ENCODE measurements at places on chromosomes 4 and X. TPM values are rescaled to one million over a fixed set of nuclear protein-coding genes. Genes with fewer than 3 reads are reported as not detected.

DNA sequence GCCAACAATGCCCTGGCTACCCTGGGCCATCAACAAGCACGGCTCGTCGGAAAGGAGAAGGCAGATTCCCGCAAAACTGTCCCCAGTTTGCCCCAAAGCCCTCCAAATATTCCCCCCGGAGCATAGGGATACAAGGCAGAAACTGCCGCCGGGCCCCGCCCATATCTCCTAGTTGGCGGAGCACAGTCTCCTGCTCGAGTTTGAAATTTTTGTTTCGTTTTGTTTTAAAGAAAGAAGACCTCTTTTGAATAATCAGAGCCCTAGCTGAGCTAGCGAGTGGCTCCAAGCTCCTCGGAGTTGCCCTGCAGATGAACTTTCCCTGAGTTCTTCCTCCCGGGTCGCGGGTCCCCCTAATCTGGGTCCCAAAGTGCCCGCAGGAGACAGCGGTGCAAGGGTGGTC lies 138.1 kb upstream of the ZIC3 start:
- peak overlapping the region; percentile 38 for H3K4me3 ChIP-seq
- peaks cover 6% of the 10 kb centered on the region for H3K4me1 ChIP-seq
- H3K36me3 ChIP-seq, result no peaks in the 10 kb centered on the region
- no peak overlapping the region for H3K27ac ChIP-seq
- H3K27me3 ChIP-seq, result peaks cover 48% of the 10 kb centered on the region

The USP17L20 gene
- not detected for total RNA-seq

The LRP2BP gene
- 1.9 TPM for total RNA-seq

GRCh38 chrX:119072744-119073143 lies at the start of gene CT47C1:
Gene CT47C1 (plus strand): TSS chrX:119072993. CDS start chrX:119073226, 233 bp downstream.
- no peaks in the 10 kb centered on the region for H3K4me1 ChIP-seq
- H3K27me3 ChIP-seq, result no peaks in the 10 kb centered on the region
- H3K36me3 ChIP-seq, result no peaks in the 10 kb centered on the region
- DNase-seq, result no peak
- no peak within 1 kb of the TSS for H3K4me3 ChIP-seq
- H3K27ac ChIP-seq, result no peak within 1 kb of the TSS

DNA sequence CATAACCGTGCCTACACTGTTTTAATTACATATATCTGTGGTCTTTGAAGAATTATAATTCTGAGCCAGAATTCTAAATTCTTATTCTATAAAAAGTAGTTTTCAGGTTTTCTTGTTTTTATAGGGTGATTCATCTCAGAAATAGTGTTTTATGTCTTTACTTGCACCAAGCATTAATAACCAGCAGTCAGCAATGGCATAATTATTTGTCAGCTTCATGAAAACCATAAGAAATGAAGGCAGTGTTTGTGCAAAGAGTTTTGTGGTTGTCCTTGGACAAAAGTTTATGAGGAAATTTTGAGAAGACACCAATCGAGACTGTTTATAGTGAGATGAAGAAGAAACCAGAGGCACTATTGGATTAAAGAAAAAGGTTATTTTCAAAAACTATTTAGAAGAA lies 37.2 kb downstream of the EDNRA start:
- H3K36me3 ChIP-seq, result no peaks in the 10 kb centered on the region
- no peak for DNase-seq
- no peaks in the 10 kb centered on the region for H3K27me3 ChIP-seq
- no peak overlapping the region for H3K4me3 ChIP-seq
- no peak overlapping the region for H3K27ac ChIP-seq

DNA sequence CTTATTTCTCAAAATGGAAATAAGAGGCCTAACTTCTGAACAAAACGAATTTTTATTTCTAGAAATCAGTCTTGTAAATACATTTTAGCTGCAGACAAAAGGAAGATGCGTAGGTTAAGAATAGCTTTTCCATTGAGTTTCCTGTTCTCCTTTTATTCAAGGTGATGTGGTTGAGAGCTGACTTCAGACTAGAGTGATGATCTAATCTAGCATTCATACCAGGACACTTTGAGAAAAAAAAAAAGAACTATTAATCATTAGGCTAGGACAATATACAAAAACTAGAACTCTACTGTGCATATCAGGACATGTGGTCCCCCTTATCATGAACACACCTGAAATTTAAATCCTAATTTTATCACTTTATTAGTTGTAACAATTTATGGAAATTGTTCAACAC lies 884.5 kb upstream of the EPHA5 start:
- no peaks in the 10 kb centered on the region for H3K36me3 ChIP-seq
- DNase-seq, result no peak
- no peak overlapping the region for H3K27ac ChIP-seq
- no peaks in the 10 kb centered on the region for H3K27me3 ChIP-seq
- H3K4me3 ChIP-seq, result no peak overlapping the region
- H3K4me1 ChIP-seq, result no peaks in the 10 kb centered on the region

The MAGEA2B gene
- not detected for total RNA-seq

DNA sequence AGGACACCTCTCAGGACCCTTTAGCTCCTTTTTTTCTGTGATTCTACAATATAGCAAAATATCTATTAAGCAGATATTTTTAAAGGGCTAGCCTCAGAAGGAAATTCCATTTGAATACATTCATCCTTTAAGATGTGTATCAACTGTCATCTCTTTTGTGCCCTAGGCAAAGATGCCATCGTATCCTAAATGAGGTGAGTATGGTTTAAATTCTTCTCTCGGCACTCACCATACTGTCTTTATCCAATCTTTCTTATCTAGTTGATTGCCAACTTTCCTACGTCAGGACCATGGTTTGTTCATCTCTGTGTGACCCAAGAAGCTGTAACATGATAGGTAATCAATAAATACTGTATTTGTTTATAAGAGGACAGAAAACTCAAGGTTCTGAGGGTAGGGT lies 176.0 kb downstream of the LDB2 start:
- DNase-seq, result no peak
- no peaks in the 10 kb centered on the region for H3K36me3 ChIP-seq
- no peaks in the 10 kb centered on the region for H3K27me3 ChIP-seq
- no peak overlapping the region for H3K4me3 ChIP-seq

- no peak for DNase-seq
- H3K27me3 ChIP-seq, result no peaks in the 10 kb centered on the region
- no peak overlapping the region for H3K27ac ChIP-seq
- no peak overlapping the region for H3K4me3 ChIP-seq
- H3K4me1 ChIP-seq, result no peaks in the 10 kb centered on the region
- H3K36me3 ChIP-seq, result no peaks in the 10 kb centered on the region
Measured at GRCh38 chr4:133273401-133273800, 124.3 kb downstream of the PCDH10 start.

GRCh38 chrX:69152417-69152841 lies 12.8 kb downstream of the PJA1 start:
- no peak for DNase-seq
- H3K4me3 ChIP-seq, result no peak overlapping the region
- H3K27me3 ChIP-seq, result peaks cover 2% of the 10 kb centered on the region
- no peaks in the 10 kb centered on the region for H3K36me3 ChIP-seq

The SLC10A4 gene
- total RNA-seq, result 0.13 TPM

GRCh38 chrX:104039689-104040505 lies at the start of gene H2BW2:
Gene H2BW2 (plus strand): TSS chrX:104039956. CDS start chrX:104039995, 39 bp downstream.
- no peaks in the 10 kb centered on the region for H3K36me3 ChIP-seq
- peaks cover 2% of the 10 kb centered on the region for H3K27me3 ChIP-seq
- no peak within 1 kb of the TSS for H3K27ac ChIP-seq
- no peak within 1 kb of the TSS for H3K4me3 ChIP-seq
- H3K4me1 ChIP-seq, result no peaks in the 10 kb centered on the region

GRCh38 chr4:95676190-95676589 lies 127.4 kb upstream of the UNC5C start:
- no peak for DNase-seq
- H3K4me3 ChIP-seq, result no peak overlapping the region
- H3K36me3 ChIP-seq, result no peaks in the 10 kb centered on the region
- no peak overlapping the region for H3K27ac ChIP-seq
- H3K4me1 ChIP-seq, result no peaks in the 10 kb centered on the region

DNA sequence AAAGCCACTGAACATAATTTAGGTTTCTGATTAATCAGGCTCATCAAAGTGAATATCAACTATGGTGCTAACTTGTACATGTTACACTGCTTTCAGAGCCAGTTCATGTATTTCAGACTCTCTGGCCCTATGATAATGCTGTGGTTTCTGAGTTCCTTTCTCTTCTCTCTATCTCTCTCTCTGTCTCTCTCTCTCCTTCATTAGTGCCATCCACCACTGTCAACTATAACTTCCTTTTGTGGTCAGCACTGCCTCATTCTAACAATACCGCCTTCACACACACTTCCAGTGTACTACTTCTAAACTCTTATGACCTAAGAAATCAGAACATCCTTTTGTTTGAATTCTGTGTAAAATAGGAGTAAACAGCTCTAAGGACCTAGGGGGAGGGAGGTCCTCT lies 907.1 kb downstream of the RPA4 start:
- no peak overlapping the region for H3K4me3 ChIP-seq
- no peaks in the 10 kb centered on the region for H3K27me3 ChIP-seq
- no peak for DNase-seq
- no peak overlapping the region for H3K27ac ChIP-seq

- peak; percentile 81 for DNase-seq
- H3K4me1 ChIP-seq, result peaks cover 5% of the 10 kb centered on the region
- peak overlapping the region; percentile 89 for H3K4me3 ChIP-seq
Measured at GRCh38 chr4:78058591-78059523, 1.7 kb downstream of the FRAS1 start.

GRCh38 chr4:184477201-184477999 lies 3.0 kb upstream of the IRF2 start:
- H3K4me1 ChIP-seq, result no peaks in the 10 kb centered on the region
- H3K36me3 ChIP-seq, result no peaks in the 10 kb centered on the region
- H3K27me3 ChIP-seq, result no peaks in the 10 kb centered on the region
- no peak overlapping the region for H3K4me3 ChIP-seq

GRCh38 chrX:37349221-37350033 lies at the start of gene PRRG1:
Gene PRRG1 (plus strand): TSS chrX:37349364. CDS start chrX:37406250, 56,886 bp downstream.
- no peaks in the 10 kb centered on the region for H3K36me3 ChIP-seq
- no peaks in the 10 kb centered on the region for H3K4me1 ChIP-seq
- H3K4me3 ChIP-seq, result peak within 1 kb of the TSS; percentile 66
- no peaks in the 10 kb centered on the region for H3K27me3 ChIP-seq
- peak; percentile 93 for DNase-seq

- H3K27me3 ChIP-seq, result no peaks in the 10 kb centered on the region
- H3K27ac ChIP-seq, result no peak overlapping the region
- no peak for DNase-seq
- H3K36me3 ChIP-seq, result no peaks in the 10 kb centered on the region
- no peaks in the 10 kb centered on the region for H3K4me1 ChIP-seq
Measured at GRCh38 chr4:15988222-15988621, 25.2 kb upstream of the FGFBP2 start.

GRCh38 chr4:144423930-144424329 lies 222.0 kb upstream of the HHIP start:
- no peaks in the 10 kb centered on the region for H3K27me3 ChIP-seq
- H3K4me1 ChIP-seq, result no peaks in the 10 kb centered on the region
- no peaks in the 10 kb centered on the region for H3K36me3 ChIP-seq
- no peak overlapping the region for H3K4me3 ChIP-seq

DNA sequence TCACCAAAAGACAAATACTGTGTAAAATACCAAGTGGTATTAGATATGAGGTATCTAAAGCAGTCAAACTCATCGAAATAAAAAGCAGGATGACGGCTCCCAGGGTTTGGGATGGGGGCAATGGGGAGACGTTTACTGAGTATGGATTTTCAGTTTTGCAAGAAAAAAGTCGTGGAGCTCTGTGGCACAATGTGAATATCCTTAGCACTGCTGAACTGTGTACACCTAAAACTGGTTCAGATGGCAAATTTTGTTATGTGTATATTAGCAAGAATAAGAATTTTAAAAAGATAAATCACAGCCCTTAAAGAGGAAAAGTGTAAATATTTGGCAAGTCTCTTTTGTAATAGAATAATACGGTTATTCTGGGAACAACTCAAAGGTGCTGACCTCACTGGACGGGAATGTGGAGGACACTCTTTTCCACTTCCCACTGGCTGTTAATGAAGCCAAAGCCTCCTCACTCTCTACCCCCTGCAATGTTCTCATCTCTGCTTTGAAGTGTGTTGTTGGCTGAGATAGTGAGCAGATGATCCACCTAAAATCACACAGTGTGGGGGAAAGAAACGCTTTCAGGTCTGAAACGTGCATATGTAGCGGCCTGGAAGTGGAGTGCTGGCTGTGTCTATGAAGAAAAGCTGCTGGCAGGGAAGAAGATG lies 49.2 kb downstream of the SEL1L3 start:
- H3K4me1 ChIP-seq, result no peaks in the 10 kb centered on the region
- H3K36me3 ChIP-seq, result no peaks in the 10 kb centered on the region
- H3K27me3 ChIP-seq, result no peaks in the 10 kb centered on the region
- no peak for DNase-seq
- H3K4me3 ChIP-seq, result no peak overlapping the region
- no peak overlapping the region for H3K27ac ChIP-seq

GRCh38 chr4:54187148-54187547 lies 41.9 kb upstream of the PDGFRA start:
- DNase-seq, result no peak
- no peak overlapping the region for H3K4me3 ChIP-seq
- no peaks in the 10 kb centered on the region for H3K4me1 ChIP-seq
- no peaks in the 10 kb centered on the region for H3K27me3 ChIP-seq
- H3K36me3 ChIP-seq, result no peaks in the 10 kb centered on the region

The NCAPG gene
- 0.91 TPM for total RNA-seq

DNA sequence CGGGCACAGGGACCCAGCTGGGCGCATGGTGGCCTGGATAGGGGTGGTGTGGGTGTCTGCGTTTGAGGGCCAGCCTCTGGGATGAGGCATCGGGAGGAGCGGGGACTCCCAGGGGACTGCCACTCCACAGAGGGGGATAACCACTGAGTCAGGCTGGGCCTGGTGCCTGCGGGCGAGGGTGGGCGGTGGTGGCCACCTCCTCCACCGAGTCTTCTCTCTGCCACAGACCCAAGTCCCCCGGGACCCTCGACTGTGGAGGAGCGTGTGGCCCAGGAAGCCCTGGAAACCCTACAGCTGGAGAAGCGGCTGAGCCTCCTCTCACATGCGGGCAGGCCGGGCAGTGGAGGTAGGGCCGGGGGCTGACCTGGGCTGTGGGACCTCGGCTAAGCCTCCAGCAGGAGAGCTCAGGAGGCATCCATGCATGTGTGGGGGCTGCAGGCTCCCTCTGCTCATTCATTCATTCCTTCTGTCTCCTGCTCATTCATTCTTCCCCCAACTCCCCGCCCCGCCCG lies 26.4 kb downstream of the DOK7 start:
- no peak overlapping the region for H3K4me3 ChIP-seq
- no peaks in the 10 kb centered on the region for H3K4me1 ChIP-seq
- DNase-seq, result no peak
- H3K27ac ChIP-seq, result no peak overlapping the region
- H3K36me3 ChIP-seq, result no peaks in the 10 kb centered on the region

The TIMM17B gene
- 44.8 TPM for total RNA-seq

The GLRB gene
- total RNA-seq, result 3.3 TPM

The RIPPLY1 gene
- 0.50 TPM for total RNA-seq

The ARHGEF6 gene
- total RNA-seq, result 15.8 TPM

- DNase-seq, result no peak
- H3K27me3 ChIP-seq, result no peaks in the 10 kb centered on the region
- H3K27ac ChIP-seq, result no peak overlapping the region
- no peak overlapping the region for H3K4me3 ChIP-seq
- no peaks in the 10 kb centered on the region for H3K4me1 ChIP-seq
Measured at GRCh38 chrX:104325213-104325585, 70.5 kb upstream of the ESX1 start.

The HMGB2 gene
- 76.8 TPM for total RNA-seq

The SPANXA1 gene
- not detected for total RNA-seq

DNA sequence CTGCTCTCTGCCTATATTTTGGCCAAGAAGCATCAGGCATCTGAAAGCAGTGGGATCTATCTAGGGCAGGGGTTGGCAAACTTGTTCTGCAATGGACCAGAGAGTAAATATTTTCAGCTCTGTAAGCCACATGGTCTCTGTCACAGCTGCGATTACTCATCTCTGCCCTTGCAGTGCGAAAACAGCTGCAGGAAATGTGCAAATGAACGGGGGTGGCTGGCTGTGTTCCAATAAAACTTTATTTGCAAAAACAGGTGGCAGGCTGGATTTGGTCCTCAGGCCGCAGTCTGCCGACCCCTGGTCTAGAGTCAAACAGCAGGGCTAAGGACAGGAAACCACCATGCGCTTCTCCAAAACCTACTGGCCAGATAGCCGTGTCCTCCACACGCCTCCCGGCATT lies 48.6 kb downstream of the ACOX3 start:
- DNase-seq, result no peak
- H3K4me1 ChIP-seq, result peaks cover 12% of the 10 kb centered on the region
- H3K4me3 ChIP-seq, result no peak overlapping the region

Data from kidney (tissue), 22 donors.